ENCODE measurements at places on chromosomes 5 and 9. TPM values are rescaled to one million over a fixed set of nuclear protein-coding genes. Genes with fewer than 3 reads are reported as not detected.

The CHSY3 gene
- total RNA-seq: 1.4 TPM

The BARHL1 gene
- not detected for total RNA-seq

The UNC5A gene
- total RNA-seq: not detected

DNA sequence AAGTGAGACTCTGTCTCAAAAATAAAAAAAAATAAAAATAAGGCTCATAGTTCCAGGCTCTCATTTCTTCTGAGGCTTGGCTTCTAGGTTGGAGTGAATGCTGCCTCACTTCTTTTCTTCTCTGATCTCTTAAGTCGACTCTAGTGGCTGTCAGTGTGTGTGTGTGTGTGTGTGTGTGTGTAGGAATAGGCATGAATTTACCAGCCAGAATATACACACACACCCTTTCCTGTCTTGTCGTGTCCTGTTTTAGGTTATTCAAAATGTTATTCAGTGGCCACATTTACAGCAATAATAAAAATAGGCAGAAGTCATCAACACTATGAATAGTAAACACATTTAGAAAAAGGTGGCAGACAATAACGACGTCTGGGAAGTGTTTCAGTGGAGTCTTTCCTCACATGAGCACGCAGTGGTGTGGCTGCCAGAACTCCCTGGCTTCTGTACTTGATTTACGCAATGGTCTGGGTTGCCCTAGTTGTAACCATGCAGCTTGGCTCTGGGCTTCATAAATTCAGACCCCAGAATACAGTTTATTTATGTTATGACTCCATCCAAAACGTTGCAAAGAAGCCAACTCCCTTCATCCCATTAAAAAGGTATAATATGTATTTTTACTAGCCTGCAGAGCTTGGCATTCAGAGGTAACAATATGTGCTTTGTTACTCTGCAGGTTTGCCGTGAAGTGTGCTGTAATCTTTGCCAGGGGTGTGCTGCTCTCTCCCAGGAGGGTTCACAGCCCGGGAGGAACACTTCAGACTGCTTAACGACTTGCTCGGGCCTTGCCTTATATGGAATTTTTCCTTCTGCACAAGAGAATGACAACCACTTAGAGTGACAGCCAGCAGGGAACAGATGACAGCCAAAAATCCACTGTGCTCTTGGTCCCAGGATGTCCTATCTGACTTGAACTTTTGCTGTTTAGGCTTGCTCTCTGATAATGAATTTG, 34.4 kb upstream of the PALM2AKAP2 start:
- DNase-seq: peak; percentile 75

The FOXI1 gene
- total RNA-seq: not detected

- DNase-seq: no peak
Observed at GRCh38 chr9:89730715-89731114, 125.9 kb downstream of the GADD45G start.

- DNase-seq: no peak
Observed at GRCh38 chr5:97107318-97107717, 35.1 kb downstream of the LIX1 start.

GRCh38 chr5:129951039-129951438, 46.8 kb downstream of the CHSY3 start:
- DNase-seq: no peak

The FOXD4L3 gene
- not detected for total RNA-seq

The HAPLN1 gene
- 0.56 TPM for total RNA-seq

DNA sequence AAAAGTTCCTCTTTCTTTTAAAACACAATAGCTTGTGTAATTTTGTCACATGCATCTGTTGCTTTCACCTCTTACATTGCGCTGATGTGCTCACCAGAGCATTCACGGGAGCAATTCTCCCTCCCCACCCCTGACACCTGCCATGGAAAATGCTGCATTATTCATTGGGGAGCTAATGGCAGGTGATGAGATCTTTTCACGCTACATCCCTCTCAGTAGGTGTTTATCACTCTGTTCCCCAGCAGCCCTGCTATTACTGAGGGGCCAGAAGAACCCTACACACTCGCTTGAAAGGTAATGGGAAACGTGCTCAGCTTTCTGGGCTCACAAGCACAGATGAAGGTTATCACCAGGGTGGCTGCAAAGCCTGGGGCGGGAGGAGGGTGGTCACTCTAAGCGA, 398.0 kb downstream of the PSAT1 start:
- DNase-seq: no peak

GRCh38 chr5:51465165-51465564, 81.9 kb downstream of the ISL1 start:
- DNase-seq: no peak

- peak; percentile 3 for DNase-seq
Observed at GRCh38 chr5:161086461-161086860, 234.4 kb upstream of the ATP10B start.

The SHLD3 gene
- total RNA-seq: 3.9 TPM

- no peak for DNase-seq
Observed at GRCh38 chr5:178514851-178515418, 75.3 kb downstream of the COL23A1 start.

The ACOT12 gene
- total RNA-seq: not detected

GRCh38 chr5:149370878-149371277, 8.2 kb downstream of the IL17B start:
- no peak for DNase-seq

DNA sequence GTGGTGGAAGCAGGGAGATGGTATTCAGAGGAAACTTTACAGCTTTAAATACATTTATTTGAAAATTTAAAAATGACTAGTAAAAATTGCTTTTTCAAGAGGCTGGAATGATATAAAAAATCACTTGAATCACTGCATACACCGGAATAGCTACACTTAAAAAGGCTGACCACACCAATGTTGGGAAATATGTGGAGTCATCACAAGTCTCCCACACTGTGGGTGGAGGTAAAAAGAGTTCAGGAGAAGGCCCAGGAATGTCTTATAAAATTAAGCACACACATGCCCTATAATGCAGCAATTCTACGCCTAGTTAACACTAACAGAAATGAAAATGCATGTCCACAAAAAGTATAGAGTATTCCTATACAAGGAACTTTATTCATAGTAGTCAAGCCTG, 198.1 kb downstream of the ROR2 start:
- DNase-seq: peak; percentile 81

The MCIDAS gene
- total RNA-seq: not detected

The ZNF189 gene
- total RNA-seq: 19.9 TPM

The NFIB gene
- 2.2 TPM for total RNA-seq

The TNFAIP8 gene
- total RNA-seq: 42.5 TPM

GRCh38 chr9:69019808-69020207, 5.9 kb upstream of the PRKACG start:
- no peak for DNase-seq

The TNFSF8 gene
- not detected for total RNA-seq

GRCh38 chr5:2874099-2874498, 122.6 kb upstream of the IRX2 start:
- DNase-seq: no peak

The WHRN gene
- 0.28 TPM for total RNA-seq

- DNase-seq: no peak
Observed at GRCh38 chr9:113645978-113646253, 182.4 kb downstream of the RGS3 start.

Data from IMR-90 (cell line).